Prostate gland (tissue), 2 donors: ENCODE measurements at places on chromosomes 3 and 15.

DNA sequence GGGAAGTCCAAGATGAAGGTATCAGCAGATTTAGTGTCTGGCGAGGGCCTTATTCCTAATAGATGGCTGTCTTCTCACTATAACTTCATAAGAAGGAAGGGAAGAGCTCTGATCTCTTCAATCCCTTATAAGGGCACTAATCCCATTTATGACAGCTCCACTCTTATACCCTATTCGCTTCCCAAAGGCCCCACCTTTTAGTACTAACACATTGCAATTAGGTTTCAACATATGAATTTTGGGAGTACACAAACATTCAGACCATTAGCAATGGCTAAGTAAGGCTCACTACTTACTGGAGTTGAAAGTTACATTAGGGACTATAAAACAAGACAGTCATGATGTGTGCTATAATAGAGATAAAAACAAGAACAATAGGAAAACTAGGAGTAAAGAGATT lies 118.9 kb downstream of the NECTIN3 start:
- DNase-seq = no peak

DNA sequence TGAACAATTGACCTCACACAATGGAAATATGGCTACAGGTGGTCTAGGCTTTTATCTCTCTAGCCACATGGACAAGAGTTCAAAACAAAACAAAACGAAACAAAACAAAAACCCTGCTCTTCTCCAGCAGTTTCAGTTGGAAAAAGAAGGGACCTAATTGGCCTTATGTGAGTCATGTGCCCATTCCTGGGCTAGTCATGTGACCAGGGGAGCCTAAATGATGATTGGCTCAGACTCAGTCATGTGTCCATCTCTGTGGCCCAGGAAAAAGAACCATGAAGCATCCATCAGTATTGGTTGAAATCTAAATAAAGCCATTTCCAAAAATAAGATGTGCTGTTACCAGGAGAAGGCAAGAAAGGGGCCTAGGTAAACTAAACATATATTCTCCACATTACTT lies 96.8 kb downstream of the ANXA2 start:
- no peak for DNase-seq

GRCh38 chr3:102478160-102478559 lies 43.3 kb downstream of the ZPLD1 start:
- DNase-seq = no peak

- DNase-seq = no peak
Observed at GRCh38 chr3:134018850-134019249, 10.9 kb downstream of the SLCO2A1 start.

GRCh38 chr3:12267376-12268030 lies 21.4 kb upstream of the PPARG start:
- no peak for DNase-seq

DNA sequence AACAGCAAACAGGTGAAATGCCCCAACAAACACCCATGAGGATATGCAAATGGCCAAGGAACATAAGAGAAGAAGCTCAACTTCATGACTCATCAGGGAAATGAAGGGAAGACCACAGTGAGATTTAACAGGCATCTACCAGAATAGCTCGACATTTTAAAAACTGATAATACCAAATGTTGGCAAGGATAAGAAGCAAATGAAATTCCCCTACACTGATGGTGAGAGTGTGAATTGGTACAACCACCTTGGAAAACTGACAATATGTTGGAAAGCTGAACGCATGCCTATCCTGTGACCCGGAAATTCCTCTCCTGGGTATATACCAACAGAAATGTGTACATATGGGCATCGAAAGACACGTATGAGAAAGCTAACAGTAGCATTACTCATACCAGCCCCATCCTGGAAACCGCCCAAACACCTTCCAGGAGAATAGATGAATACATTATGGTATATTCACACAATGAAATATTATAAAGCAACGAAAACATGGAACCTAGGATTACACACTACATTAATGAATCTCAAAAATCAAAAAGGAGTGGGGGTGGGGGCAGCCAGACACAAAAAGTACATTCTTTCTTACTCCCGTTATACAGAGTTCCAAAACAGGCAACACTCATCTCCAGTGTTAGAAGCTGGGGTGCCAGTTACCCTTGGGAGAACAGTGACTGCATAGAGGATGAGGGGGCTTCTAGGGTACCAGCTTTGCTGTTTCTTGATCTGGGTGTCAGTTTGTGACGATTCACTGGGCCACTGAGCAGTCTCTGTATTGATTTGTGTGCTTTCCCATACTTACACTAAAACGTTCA lies 16.9 kb downstream of the RFTN1 start:
- no peak for DNase-seq

- no peak for DNase-seq
Observed at GRCh38 chr3:7075117-7075516, 214.2 kb downstream of the GRM7 start.

DNA sequence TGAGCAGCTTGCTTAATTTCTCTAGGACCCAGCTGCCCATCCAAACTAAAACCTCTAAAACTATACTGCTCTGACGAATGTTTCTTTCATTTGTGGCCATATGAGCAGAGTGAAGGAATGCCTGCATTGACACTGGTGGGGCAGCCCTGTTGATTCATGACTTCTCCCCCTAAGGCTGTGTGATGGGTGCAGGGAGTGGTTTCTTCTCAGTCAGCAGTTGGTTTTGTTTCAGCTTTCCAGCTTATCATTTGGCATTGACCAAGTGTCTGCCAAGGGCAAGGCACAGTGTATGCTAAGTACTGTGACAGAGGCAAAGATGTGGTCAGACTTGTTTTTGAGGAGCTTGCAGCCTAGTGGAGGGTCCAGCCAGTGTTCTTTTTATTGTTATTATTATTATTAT lies 4.7 kb downstream of the ABHD6 start:
- no peak for DNase-seq

GRCh38 chr15:60844010-60844409 lies 365.1 kb upstream of the ICE2 start:
- DNase-seq = no peak

DNA sequence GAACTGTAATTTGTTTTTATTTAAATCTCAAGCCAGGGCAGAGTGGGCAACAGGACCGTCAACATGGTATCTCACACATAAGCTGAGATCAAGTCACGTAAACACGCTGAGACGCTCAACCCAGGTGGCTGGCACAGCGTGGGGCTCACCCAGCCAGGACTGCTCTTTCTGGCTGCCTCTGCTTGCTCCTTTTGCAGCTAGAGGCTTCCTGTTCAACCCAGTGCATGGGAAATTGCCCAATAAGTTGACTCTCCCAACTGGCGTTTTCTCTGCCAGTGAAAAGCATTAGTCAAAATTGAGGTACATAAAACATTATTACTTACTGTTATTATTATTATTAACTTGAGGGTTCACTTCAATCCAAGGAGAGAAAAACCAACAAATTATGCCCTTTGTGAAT lies 398.1 kb downstream of the NR2F2 start:
- DNase-seq = no peak

DNA sequence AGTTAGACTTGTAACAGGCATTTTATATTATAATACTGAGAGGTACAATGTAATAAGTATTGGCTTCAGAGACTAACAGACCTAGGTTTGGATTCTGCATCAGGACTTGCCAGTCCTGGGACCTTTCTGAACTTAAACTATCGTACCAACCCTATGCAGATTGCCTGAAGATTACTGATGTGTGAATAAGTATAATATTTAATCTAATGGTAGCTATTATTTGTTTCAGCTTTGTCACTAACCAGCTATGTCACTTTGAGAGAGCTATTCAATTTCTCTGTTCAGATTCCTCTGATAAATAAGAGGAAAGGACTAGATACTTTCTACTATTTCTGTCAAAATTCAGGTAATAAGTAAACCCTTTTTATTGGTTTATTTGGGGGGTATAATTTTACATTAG lies 184.4 kb upstream of the NECTIN3 start:
- no peak for DNase-seq

- no peak for DNase-seq
Observed at GRCh38 chr3:196849180-196849741, 18.5 kb upstream of the SENP5 start.

GRCh38 chr15:57735891-57736290 lies 29.4 kb downstream of the POLR2M start:
- no peak for DNase-seq

GRCh38 chr3:36488077-36488789 lies 107.9 kb downstream of the STAC start:
- DNase-seq = no peak

GRCh38 chr3:24199775-24200247 lies 254.7 kb downstream of the NR1D2 start:
- DNase-seq = no peak

DNA sequence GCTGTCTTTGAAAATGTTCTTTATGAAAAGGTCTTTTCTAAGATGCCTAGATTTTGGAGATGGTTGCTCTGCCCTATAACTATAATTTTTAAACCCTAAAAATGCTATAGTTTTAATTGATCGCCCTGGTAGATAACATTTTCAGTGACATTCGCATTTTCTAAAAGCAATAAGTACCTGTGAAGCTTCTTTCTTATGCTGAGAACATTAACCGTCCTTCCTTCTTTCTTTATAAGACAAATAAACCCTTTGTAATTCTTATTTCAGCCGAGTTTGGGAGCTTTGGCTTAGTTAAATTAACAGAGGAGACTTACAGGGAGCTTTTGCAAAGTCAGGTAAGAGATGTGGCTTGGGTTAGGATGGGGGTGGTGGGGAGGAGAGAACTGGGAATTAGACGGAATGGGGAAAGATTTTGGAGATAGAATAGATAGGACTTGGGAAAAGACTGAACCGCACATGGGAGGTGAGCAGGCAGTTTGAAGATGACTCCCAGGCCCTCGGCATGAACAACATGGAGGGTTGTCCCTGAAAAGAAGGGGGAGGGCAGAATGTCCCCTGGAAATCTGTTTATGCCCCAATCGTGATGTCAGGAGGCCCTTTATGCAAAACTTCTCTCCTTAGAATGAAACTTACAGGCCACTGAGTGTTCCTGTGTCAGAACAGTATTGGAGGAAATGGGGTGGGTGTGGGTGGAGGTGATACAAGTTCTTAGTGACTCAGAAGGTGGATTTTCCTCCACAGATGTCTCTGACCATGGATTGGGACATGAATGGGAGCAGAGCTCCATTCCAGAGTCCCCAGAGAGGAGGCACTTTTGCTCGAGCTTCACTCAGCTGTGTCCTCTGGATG lies 76.2 kb upstream of the LARS2 start:
- DNase-seq = no peak

GRCh38 chr3:14546041-14546440 lies 5.9 kb upstream of the GRIP2 start:
- no peak for DNase-seq

DNA sequence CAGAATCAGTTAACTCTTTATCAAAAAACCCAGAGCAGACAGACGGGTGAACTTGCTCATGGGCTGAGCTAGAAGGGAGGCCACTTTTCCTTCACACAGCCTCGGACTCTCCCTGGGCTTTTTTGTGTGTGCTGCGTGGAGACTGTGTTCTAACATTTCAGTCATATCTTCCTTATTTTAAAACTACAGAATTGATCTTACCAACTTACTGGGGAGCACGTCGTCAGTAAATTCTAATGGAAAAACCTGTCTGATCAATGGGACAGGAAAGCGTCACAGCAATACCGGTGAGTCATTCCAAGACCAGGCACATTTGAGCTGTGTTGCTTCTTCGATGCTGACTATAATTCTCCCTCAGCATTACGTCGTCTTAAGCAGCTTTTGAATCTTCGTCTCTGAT lies 145.1 kb downstream of the LPP start:
- DNase-seq = no peak

GRCh38 chr3:171175741-171176234 lies 149.3 kb upstream of the SLC2A2 start:
- no peak for DNase-seq

- no peak for DNase-seq
Observed at GRCh38 chr3:146283781-146284445, 33.0 kb upstream of the PLSCR4 start.

- no peak for DNase-seq
Observed at GRCh38 chr3:180290300-180290699, 253.6 kb upstream of the PEX5L start.

DNA sequence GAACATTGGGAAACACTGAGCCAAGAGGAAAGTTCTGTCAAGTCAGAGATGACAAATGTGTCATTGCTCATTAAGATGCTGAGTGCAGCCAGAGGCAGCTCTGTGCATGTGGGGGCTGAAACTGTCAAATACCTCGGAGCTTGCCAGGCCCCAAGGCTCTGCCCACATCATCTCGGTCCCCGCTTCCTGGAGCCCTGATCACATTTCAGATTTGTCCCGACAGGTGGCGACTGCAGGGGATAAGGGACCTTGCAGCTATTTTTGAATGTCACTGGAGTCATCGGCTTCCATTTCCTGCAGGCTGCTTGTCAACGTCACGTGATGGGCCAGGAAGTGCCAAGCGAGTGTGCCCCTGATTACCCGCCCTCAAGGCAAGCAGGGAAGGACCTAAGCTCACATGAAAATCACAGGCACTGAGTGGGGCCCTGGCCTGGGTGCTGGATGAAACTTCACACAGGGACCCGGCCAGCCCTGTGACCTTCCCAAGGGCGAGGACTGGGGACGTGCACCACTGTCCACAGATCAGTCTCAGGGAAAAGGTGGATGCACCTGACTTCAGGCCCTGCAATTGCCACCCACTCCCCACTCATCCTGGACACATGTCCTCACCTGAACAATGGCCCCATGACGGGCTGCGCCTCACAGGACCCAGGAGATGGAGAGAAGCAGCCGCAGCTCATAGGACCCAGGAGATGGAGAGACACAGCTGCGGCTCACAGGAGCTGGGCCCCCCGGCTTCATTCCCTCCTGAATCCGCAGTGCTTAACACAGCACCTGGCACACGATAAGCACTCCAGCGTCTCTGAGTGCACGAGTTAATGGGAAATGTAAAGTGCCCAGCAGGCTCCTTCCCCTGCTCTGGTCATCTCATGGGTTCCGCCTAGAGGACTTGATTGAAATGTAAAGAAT lies 73.4 kb downstream of the NUP210 start:
- DNase-seq = no peak

- DNase-seq = no peak
Observed at GRCh38 chr15:90230610-90231009, 3.1 kb downstream of the CIB1 start.

GRCh38 chr3:11632564-11632963 lies 11.2 kb downstream of the VGLL4 start:
- no peak for DNase-seq

DNA sequence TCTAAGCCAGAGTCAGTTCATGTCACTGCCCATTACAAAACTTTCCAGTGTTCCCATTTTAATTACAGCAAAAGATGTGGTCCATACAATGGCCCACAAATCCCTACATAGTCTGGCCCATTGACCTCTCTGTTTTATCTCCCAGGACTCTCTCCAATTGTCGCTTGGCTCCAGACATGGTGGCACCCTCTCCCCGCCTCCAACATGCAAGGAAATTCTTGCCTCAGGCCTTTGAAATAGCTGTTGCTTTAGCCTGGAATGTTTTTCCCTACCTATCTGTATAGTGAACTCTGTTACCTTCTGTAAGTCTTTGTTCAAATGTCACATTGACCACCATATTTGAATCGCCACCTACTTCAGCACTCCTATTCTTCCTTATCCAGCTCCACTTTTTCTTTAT lies 377.3 kb upstream of the MCTP2 start:
- DNase-seq = no peak

- no peak for DNase-seq
Observed at GRCh38 chr15:61393524-61393923, 164.4 kb upstream of the RORA start.
